Stimulated activated CD4-positive, alpha-beta T cell treated with anti-CD3 and anti-CD28 coated beads, Interleukin-2, amount 100 ng/mL, for 48 hours (primary cell): ENCODE measurements at places on chromosomes 6 and 20.

- DNase-seq, result no peak
Observed at GRCh38 chr20:51860111-51860882, 58.0 kb upstream of the SALL4 start.

GRCh38 chr20:63291811-63292210 is 1.2 kb upstream of the COL20A1 start:
- no peak for DNase-seq

DNA sequence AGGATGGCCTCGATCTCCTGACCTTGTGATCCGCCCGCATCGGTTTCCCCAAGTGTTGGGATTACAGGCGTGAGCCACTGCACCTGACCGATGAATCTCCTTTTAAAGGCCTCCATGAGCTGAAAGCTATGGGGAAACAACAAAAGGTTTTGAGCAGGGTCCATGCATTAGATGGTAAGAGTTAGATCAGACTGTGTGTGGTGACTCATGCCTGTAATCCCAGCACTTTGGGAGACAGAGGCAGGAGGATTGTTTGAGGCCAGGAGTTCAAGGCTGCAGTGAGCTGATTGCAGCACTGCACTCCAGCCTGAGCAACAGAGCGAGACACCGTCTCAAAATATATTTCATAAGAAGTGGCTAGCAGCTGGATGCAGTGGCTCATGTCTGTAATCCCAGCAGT is 41.0 kb upstream of the BCLAF1 start:
- no peak for DNase-seq

DNA sequence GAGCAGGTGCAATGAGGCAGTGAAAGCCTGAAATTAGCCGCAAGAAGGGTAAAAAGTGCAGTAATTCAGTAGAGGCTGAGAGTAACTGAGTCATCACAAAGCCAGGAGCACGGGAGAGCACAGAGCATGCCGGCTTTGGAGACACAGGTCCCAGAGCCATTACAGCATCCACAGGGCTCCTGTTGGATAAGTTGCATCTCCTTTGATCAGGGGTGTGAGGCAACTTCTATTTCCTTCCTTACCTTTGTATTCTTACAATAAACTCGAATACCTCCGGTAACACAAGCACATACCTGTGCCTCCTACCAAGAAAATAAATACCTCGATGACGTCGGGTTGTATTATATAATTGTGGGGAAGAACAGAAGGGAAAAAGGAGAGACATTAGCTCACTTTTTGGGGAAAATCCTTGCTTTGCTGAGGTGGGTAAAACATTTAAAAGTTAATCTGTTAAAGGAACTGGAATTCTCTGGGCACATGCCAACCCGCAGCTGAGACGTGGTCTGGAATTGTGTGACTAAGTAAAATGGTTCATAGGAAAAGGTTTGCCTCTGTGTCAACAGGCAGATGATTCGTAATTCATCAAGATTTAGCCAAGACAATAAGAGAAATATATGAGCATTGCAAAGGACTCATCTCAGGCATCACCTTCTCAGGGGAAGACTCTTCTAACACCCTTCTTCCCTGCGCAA is 360.7 kb upstream of the ZFP64 start:
- DNase-seq, result no peak

DNA sequence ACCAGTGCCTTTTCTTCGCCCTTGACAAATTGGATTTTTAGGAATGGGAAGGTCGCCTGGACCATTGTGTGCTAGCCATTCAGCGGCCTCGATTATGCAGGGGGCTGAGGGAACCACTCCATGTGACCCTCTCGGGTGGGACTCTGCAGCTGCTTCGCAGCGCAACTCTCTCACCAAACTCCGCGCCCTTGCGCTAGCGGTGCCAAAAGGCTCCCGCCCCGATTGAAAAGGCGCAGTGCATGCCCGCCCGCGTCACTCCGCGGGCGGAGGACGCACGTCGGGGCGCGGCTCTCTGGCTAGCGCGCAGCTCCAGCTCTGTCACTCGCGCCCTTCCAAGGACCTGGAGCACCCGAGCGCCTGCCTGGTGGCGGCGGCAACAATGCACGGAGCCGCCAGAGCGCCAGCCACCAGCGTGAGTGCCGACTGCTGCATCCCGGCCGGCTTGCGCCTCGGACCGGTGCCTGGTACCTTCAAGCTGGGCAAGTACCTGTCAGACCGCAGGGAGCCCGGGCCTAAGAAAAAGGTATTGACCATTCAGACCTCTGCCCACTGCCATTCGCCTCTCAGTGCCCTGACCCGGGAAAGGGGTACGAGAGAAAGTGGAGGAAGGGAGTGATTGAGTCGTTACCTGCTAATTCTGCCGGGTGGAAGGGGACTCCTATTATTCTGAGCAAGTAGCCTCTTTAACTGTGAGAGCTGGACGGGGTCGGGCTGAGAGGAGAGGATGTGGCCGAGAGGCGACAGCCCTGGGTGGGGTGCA is at the start of gene PRDM13:
Gene PRDM13, plus strand, starts transcription at position 178 of the 760 bp plus-strand sequence. Its CDS starts 202 bp downstream, at position 380.
- DNase-seq, result no peak

GRCh38 chr6:82493467-82493866 is 129.8 kb downstream of the TPBG start:
- DNase-seq, result no peak

DNA sequence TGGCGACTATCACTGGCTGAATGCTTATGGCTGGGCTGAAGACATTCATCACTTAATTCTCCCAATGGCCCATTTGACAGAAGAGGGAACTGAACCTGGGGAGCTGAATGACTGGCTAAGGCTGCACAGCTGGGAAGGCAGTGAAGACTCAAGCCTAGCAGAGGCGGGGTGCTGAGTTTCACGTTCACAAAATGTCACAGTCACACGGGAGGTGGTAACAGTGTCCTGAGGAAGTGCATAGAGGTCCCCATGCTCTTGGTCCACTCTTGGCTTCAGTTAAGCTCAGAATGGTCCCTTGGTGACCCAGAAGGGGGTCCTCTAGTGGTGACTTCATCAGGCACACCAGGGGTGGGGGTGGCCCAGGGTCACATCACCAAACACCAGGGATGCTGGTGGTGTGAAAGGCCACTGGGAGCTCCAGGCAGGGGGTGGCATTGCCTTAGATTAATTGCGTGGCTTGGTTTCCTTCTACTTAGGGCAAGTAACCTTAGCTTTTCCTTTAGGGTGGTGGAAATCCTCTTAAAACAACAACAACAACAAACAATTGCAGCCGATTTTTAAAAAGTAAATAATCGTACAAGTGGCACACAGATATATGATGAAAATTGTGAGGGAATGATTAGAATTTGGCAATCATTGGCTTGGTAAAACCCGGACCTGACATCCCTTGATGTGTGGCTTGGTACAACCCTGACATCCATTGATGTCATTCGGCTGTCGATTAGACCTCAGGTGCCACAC is 45.0 kb downstream of the SULF2 start:
- no peak for DNase-seq

GRCh38 chr6:170376386-170377043 is 70.0 kb downstream of the FAM120B start:
- no peak for DNase-seq

DNA sequence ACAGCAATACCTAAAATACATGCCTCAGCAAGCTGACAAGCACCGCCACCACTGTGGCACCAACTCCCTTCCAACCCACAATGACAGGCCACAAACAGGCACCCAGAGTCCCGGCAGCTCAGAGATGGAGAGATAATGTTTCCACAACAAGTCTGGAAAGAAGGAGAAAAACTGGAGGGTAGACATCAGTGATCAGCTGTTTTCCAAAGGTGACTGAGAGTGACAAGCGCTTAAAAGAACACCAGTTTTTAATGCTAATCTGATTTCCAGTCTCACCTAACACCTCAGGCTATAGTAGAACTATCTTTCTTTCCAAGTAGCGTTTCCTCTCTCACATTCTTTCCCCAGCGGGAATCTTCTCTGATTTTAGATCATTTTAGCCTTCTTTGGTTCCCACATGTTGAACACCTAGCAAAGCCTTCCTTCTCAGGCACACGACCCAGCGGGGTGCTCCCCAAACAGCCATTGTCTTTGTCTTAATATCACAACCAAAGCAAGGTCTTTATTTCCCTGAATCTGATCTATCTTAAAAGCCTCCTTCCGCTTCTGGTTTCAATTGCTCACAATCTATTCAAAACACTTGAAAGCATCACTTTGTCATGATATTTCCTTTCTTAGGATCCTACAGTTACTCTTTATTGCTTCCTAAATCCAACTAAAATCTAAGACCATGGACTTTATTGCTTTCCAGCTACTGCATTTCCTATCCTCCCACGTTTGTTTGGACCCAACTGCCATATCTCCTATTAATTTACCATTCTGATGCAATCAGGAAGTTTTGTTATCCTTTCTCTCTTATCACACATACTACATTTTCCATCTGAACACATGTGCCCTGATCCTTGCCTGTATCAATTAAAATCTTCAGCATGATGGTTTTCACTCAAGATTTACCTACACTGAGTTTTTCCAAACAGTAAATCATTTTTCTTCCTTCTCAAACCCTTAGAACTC is 282.7 kb downstream of the ADGB start:
- no peak for DNase-seq

- no peak for DNase-seq
Observed at GRCh38 chr6:80280262-80281010, 174.0 kb downstream of the BCKDHB start.

- DNase-seq, result peak; percentile 7
Observed at GRCh38 chr20:18019068-18019467, 38.6 kb downstream of the OVOL2 start.

DNA sequence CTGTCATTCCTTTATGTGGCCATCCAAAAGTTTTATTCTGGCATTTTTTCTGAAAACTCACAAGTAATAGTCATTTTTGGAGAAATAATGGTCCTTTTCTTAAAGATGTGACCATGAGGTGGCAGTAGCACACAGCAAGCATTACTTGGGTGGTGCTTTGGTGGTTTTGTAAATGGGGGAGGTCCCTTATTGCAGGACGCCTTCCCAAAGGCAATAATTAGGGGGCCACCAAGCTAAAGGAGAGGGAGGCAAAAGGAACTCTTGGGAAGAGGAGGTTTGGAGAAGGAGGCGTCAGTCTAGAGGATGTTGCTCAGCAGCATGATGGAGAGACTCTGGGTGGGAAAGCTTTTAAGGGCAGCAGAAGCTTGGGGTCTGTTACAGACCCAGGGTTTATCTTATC is 422.6 kb upstream of the MMS22L start:
- DNase-seq, result no peak
